Stimulated activated CD8-positive, alpha-beta memory T cell treated with anti-CD3 and anti-CD28 coated beads, Interleukin-2, amount 100 ng/mL, for 48 hours (primary cell): ENCODE measurements at places on chromosomes 5 and 9.

DNA sequence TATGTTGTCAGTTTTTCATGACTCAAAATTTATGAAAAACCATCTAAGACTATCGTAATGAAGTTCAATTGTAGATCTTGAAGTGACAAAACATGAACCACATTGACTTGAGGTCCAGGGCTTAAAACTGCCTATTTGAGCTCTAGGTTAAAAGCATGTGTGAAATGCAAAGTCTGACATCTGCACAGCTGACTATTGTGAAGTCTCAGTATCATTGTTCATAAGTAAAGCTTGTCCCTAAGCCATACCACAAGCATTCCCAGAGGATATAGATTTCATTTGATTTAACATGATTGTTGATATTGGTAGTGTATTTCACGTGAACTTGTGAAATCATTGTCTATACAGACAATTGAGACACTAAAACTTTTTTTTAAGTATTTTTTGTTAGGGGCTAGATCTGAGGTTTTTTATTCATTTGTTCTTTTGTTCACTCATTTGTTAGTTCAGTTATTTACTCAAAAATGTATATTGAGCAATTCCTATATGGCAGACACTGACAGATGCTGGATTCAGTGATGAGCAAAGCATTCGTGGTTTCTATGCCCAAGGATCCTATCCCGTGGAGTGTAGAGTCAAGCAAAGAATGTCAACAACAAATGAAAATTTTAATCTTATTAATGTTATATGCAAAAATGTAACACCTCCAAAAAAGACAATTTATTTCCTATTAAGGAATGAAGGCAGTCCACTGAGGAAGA lies 485.2 kb downstream of the RAB3C start:
- no peak for DNase-seq

DNA sequence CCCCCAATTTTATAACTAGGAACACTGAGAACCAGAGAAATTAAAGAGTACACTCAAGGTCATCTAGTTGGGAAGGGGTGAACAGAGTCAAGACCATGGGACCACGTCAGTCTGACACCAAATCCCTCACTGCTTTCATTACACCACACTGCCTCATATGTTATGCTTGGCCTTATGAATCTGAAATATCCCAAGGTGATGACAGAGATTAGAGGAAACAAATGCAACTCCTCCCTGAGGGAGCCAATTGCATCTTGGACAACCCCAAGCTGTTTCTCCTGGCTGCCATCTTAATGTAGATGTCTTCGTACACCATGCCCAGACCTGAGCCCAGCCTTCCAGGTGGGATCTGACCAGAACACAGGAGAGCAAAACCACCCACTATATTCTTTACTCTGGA lies 60.6 kb upstream of the ABCA1 start:
- no peak for DNase-seq

GRCh38 chr9:111598733-111599091 lies 735 bp downstream of the PTGR1 start:
- no peak for DNase-seq

DNA sequence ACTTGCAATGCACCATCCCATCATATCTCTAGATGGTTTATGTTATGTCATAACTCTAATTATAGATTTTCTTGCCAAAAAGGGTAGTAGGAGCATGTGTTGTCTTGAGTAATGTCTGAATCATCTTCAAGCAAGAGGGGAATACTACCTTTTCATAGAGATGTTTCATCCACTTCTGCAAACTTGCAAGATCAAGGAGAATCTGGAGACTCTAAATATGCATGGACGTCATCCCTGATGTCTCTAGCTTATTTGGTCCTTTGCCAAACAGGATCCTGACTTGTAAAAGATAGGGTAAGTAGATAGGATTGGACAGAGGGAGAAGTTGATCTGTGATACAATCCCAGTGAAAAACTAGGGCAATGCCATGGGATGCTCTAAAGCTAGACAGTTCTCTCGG lies 246.5 kb downstream of the DMRTA1 start:
- no peak for DNase-seq

GRCh38 chr9:132408521-132408920 lies 1.5 kb upstream of the CFAP77 start:
- no peak for DNase-seq

DNA sequence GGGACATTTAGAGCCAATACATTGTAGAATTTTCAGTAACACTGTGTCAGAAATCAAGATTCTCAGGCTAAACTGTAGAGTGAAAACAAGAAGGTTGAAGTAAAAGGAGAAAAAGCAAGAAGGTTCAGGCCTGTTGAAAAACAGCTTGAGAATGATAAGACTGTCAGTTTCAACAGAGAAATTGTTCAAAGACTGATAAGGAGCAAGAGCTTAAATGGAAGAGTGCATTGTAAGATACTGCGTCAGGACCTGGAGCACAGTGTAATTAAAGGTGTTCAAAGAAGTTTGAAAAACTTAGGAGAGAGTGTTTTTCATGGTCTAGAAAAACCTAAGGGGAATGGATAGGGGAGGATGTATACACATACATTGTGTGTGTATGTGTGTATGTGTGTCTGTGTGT lies 408.3 kb downstream of the KDM4C start:
- DNase-seq, result no peak

- DNase-seq, result peak; percentile 68
Observed at GRCh38 chr5:170267431-170268152, 30.0 kb downstream of the LCP2 start.

DNA sequence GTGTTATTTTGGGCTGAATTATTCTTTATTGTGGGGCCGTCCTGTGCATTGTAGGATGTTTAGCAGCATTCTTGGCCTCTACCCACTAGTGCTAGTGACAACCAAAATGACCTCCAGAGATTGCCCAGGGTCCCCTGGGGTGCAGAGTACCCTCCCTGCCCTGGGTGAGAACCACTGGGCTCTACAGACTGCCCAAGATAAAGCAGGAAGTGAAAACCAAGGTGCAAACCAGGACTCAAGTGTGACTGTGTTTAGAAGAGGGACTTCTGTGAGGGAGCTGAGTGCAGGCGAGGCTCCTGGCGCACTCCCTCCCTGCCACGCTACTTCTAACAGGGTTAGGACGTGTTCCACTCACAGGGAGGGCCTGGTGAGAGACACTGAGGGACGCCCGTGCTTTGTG lies 41.6 kb downstream of the USP20 start:
- DNase-seq, result no peak

- DNase-seq, result no peak
Observed at GRCh38 chr9:34086864-34087263, 38.2 kb upstream of the UBAP2 start.

DNA sequence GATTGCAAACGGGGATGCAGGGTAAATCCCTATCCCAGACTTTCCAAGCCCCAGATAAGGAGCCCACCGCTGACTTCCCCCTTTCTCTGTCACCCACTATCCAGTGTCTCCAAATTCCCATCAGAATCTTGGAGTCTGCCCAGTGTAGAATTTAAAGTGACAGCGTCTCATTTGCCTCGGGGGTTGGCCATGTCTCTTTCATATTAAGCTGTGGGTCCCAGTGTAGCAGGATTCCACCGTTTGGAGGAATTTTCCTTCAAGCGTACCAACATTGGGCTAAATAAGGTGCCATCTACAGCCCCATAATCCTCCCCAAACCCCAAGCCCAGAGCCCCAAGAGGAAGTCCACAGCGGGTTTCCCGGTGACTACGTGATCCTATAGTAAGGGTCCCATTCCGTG lies 1.1 kb downstream of the BRINP1 start:
- DNase-seq, result no peak

DNA sequence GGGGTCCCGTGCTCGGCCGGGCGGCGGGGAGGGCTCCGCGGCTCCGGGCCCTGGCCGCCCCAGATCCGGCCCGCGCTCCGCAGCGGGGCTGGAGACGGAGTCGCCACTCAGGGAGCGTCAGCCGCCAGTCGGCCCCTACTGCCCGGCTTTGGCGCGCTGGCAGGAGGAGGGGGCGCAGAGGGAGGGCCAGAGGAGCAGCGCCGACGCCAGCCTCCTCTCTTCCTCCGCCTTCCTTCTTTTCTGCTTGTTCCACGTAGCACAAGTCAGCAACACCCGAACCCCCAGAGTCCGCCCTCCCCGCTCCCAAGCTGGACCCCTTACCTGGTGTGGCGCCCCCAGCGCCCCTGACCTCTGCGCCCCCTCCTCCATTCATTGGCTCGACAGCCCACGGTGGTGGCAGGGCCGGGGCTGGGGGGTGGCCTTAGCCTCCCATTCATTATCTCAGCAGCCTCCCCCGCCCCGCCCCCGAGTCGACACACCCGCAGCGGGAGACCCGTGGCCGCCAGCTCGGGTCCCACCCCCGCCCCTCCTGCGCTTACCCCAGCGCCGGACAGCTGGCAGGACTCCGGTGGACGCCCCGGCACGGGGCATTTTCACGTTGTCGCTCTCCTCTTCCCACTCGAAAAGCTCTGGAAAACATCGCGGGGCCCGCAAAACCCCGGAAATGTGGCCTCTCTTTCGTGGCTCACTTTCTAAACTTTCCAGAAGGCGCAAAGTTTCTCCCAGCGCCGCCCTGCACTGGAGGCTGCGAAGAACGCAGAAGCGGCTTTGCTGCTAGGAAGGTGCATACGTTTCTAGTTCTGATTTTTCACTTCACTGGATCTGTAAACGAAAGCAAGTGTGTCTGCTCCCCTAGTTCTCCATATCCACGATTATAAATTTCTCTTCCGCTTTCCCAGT lies at the start of gene LPAR1:
TSS of gene LPAR1 (minus strand) at position 140 of the 900 bp plus-strand sequence. CDS start 66,353 bp downstream, outside the sequence.
- DNase-seq, result no peak

DNA sequence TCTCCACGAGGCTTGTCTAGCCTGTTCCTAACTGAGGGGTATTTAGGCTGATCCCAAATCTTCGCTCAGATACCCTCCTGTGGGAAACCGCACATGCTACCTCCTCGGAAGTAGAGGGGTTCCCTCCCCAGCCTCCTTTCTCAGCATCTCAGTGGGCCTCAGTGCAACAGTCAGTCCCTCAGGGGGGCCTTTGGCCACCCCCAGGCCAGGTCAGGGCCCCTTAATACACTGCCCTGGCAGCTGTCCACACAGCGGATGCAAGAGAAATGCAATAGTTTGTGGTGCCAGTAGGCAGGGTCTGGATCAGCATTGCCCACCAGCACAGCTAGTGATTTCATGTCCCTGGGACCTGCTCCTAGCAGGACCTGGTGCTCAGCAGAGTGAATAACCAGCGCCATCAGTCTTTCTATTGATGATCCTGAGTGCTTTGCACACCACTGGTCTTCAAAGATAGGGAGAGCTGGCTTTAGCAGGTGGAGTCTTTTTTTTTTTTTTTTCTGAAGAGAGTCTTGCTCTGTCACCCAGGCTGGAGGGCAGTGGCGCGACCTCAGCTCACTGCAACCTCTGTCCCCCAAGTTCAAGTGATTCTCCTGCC lies 7.5 kb downstream of the PLPP7 start:
- no peak for DNase-seq

DNA sequence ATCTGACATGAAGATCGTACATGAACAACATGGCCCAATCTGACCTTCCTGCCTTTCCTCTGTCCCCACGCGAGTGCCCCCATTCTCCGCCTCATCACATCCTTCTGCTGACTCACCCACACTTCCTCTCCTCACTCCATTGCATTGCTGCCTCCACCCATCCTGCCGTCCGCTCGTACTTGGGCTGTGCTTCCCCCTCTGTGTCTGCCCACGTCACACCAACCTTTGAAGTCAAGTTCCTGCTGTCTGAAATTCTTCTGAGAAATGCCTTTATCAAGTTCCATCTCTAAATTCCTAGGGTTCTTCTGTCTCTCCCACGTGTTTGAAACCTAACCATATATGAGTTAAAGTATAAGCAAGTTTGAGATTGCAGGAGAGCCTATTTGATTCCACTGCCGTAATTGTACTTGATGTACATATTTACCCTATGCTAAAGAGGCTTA lies 18.0 kb upstream of the STARD4 start:
- DNase-seq, result peak; percentile 56

DNA sequence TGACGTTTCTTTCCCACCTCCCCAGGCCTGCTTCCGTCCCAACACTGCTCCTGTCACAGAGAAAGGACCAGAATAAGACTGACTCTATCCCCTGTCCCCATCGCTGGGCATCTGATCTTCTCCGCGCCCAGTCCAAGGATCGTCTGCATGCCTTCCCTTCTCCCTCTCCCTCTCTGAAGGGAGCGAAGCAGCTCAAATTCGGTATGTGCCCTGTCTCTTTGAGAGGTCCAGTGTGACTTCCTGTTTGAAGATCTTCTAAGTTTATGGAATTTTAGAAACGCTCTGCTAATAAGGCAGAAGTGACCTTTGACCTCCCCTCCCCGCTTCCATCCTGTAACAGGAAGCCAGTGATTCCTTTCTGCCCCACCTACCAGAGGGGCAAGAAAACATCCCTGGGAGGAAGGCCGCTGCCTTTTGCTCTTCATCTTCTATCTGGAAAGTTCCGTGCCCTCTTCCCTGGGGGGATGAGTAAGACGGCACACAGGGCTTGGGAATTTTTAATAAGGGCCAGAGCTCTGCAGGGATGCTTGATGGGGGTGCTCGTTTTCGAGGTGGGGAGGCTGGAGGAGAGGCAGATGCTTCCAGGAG lies 40.7 kb upstream of the RNU6ATAC start:
- DNase-seq, result no peak

DNA sequence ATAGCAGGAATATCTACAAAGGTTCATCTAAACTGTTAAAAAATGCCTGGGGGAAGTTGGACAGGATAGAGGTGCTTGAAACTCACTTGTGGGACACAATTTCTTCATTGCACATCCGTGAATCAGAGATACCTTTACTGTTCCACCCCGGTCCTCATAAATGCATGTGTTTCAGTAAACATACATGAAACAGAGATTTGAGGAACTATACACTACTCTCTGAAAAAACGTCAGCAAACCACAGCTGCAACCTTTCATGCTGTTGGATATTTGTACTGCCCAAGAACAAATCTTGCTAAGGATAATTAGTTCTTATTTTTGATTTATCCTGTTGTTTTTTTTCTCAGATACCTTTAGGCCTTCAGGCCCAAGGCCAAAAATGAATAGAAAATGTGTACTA lies 337.3 kb downstream of the KDM4C start:
- no peak for DNase-seq

DNA sequence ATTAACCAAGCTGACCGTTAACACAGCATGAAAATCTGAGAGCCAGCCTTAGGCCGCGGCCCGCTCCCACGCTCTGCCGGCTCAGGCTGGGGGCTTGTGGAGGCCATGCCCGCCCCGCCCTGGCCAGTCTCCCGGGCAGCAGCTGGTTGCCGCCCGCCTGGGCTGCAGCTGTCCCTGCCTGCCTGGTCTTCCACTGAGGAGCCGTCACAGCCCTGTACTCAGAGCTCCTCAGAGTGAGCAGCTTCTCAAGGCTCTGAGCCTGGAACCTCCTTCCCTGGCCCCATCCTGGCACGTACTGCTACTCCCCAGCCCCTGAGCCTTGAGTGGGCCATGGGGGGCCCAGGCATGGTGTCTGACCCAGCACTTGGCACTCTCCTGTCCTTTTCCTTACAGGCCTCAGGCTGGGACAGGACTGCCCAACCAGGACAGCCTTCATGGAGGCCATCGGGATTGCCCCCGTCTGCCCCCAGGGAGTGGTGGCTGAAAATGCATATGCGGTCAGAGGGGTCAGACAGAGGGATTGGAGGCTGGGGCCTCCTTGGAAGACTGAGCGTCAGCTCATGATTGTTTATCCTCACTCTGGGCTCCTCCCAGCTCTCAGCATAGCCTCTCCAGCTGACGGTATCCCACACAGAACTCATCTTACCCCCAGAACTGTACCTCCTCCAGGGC lies 11.9 kb downstream of the FGFR4 start:
- DNase-seq, result no peak
